ENCODE measurements at places on chromosomes 1 and 21.

- DNase-seq, result peak; percentile 30
Measured at GRCh38 chr1:153572569-153573015, 6.9 kb upstream of the S100A2 start.

DNA sequence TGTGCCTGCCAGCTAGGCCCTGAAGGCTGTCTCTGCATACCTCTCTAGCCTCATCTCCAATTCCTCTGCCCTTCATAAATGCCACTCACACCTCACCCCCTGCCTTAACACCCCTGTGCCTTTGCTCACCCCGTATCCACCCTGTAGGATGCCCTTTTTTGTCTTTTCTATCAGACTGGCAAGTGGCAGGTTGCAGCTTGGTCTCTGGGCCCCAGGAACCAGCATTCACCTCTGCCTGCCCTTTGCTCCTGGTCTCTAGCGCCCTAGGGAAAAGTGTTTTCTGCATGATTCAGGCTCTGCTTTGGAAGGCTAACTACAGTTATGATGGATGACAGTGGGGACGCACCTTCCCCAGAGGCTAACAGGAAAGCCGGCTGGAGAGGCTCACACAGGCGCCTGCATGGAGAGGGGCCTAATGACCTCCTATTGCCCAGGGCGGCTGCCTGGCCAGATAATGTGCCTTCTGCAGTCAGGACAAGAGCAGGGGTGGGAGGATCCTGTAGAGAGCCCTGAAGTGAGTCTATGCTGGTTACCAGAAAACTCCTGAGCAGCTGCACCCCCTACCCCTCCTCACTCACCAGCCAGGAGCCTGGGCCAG, 11.2 kb downstream of the KANK4 start:
- no peak for DNase-seq

- no peak for DNase-seq
Measured at GRCh38 chr1:183203094-183203493, 17.0 kb downstream of the LAMC2 start.

DNA sequence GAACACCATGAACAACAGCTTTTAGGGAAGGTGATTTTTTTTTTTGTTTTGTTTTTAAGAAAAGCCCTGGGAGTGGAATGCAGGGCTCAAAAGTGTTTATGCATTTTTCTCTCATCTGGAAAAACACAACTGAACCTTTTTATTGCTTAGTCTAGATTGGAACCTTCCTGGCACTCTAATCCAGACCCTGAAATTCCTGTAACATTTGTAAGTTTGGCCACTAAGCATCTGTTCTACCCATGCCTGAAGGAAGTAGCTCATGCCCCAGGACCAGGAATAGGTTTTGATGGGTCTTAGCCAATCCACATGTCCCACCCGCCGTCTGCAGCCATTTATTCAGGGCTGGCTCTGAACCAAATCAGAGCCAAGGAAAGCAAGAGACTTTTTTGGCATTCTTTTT, 39.7 kb upstream of the SLC2A1 start:
- no peak for DNase-seq

GRCh38 chr21:37748351-37748750, 167.9 kb downstream of the KCNJ6 start:
- no peak for DNase-seq

- DNase-seq, result no peak
Measured at GRCh38 chr21:28972398-28972797, 20.3 kb downstream of the LTN1 start.

DNA sequence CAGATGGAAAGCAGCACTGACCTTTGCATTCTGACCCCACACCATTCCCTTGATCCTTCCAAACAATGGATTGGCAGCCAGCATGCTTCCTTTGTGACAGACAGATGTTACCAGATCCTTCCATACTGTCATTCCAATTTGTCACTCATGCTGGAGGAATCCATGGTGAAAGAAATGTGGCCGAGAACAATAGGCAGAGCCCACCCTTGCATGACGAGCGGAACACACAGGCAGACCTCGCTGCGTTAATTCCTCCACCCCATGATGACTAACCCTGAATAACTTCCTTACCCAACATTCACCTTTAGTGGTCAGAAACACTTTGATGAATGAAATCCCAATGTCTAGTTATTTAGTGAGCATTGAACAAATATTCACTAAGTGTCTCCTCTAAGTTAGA, 45.1 kb downstream of the PDPN start:
- DNase-seq, result no peak

GRCh38 chr21:36965720-36966065, 776 bp downstream of the HLCS start:
- no peak for DNase-seq

GRCh38 chr1:110768605-110769004, 93.9 kb upstream of the KCNA3 start:
- no peak for DNase-seq

- no peak for DNase-seq
Measured at GRCh38 chr1:160116283-160117147, 956 bp downstream of the ATP1A2 start.

DNA sequence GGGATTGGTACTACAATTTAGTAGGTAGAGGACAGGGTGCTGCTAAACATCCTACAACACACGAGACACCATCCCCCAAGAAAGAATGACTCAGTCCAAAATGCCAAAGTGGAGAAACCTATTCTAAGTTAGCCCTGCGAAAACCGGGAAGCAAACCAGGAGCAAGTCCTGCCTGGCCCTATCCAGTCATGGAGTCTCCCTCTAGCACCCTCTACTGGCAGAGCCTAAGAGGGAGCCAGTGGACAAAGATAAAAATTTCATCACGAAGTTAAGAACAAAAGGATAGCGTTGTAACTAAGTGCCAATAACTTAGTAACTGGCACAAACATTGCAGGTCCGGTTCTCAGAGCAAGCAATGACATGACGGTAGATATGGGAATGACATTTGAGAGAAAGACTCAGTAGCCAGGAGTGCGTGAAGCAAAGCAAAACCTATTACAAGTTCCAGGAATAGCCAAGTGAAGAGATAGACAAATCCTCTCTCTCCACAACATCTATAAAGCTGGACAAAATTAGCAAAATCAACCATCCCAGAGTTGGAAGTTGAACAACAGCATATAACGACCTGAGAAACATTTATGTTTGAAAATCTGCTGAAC, 383.5 kb downstream of the OMA1 start:
- no peak for DNase-seq

DNA sequence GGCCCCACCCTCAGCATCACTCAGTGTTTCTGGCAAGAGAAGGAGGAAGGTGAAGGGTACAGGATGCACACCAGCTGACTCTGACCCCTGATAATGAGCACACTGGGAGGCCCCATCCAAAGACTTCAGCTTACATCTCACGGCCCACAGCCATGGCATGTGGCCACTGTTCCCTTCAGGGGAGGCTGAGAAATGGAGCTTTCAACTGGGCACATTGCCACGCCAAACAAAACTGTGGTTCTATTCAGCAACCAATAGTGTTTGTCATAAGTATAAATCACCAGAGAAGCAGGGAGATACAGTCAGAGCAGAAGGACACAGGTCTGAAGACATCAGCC, 12.7 kb upstream of the TRAF3IP3 start:
- no peak for DNase-seq

GRCh38 chr1:167909691-167910180, 4.2 kb downstream of the ADCY10 start:
- no peak for DNase-seq

GRCh38 chr21:46190491-46191131, 6.4 kb upstream of the SPATC1L start:
- no peak for DNase-seq

DNA sequence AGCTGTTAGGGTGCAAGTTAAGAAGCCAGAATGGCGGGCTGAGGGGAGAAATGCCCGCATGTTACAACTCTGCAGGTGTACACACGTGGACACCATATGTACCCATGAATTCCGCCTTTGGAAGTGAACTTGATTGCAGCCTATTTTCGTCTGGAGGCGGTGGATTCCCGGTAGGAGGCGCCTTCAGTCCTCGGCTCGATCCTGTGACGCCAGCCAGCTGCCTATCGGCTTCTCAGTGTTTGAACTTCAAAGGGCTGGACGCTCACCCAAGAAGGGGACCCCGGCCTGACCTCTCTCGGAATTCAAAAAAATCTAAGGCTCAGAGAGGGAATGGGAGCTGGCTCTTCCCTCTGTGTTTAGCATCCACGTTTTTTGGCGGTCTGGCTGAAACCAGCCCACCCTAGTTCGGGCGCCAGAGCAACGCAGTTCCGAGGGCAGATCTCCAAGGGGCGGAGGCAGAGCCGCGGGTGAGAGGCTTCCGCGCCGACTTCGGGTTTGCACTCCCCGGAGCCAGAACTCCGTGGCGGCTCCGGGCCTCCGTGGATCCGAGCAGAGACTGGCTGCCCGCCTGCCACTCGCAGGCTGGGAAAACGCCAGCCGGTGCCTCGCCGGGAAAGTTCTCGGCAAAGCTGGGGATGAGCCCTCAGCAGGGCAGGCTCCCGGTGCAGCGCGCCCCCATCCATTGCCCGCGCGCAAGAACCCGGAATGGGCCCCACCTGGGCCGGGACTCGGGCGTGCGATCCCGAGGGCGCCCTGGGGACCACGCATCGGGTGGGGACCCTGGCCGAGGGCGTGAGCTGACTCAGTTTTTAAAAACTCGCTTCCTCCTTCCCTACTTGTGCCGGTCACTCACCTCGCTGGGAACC, 996 bp upstream of the TMEM51 start:
- DNase-seq, result no peak

GRCh38 chr1:16148329-16149092, 7.4 kb downstream of the EPHA2 start:
- DNase-seq, result no peak

- no peak for DNase-seq
Measured at GRCh38 chr1:186050360-186050759, 316.2 kb downstream of the HMCN1 start.

GRCh38 chr1:226659641-226660040, 79.4 kb downstream of the ITPKB start:
- no peak for DNase-seq

Measured in activated CD4-positive, alpha-beta T cell treated with anti-CD3 and anti-CD28 coated beads for 1 hour (primary cell).